Lung microvascular endothelial cell (primary cell): ENCODE measurements at places on chromosomes 7 and 10. TPM values are rescaled to one million over a fixed set of nuclear protein-coding genes. Genes with fewer than 3 reads are reported as not detected.

DNA sequence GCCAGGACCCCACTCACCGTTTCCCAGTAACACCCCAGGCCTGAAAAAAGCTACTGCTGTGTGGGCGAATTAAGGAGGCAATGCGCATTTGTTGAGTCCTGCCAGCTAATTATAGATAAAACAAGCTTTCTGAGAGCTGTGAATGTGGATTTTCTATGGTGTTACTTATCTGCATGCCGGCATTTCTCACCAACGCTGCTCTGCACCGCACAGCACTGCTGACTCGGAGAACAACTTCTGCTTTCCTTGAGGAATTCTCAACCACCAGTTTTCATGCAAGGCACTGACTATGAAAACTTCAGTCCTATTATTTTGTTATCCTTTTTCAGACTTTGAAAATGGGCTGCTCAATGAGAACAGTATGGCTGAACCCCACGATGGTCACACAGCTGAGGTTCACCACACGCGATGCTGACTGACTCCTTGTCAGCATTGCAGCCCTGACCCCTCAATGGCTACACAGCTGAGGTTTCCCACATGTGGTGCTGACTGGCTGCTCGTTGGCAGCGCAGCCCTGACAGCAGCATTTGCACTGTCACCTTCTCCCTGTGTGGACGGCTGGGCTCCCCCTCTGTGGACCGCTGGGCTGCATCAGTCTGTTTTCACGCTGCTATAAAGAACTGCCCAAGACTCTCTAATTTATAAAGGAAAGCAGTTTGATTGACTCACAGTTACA lies 190.6 kb downstream of the DIP2C start:
- DNase-seq: no peak

SLC18A3 gene
- total RNA-seq: not detected in 2 replicates

- DNase-seq: no peak
Measured at GRCh38 chr10:112812586-112812985, 137.5 kb upstream of the TCF7L2 start.

FOXP2 gene
- 1.1 and 13.7 TPM in 2 replicates for total RNA-seq

MBL2 gene
- not detected in 2 replicates for total RNA-seq

DNA sequence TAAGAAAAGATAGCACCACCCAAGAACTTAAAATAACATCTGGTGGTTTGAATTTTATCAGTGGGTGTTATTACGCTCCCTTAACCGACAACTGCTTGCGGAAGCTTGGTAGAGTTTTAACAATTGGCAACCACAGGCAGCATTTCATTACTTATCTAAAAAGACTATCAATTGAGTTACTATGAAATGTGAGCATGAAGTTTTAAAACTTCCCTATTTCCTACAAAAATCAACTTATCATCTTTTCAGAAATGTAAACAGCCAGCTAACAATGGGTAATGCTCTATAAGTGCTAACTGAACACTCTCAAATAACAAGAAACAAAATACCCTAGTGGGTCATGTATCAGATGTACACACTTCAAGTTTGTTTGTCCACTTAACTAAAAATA lies 68.8 kb downstream of the OSBPL3 start:
- DNase-seq: no peak
